ENCODE measurements at places on chromosomes 2 and 18. TPM values are rescaled to one million over a fixed set of nuclear protein-coding genes. Genes with fewer than 3 reads are reported as not detected.

Gene RAB31
- total RNA-seq, result 118 TPM

Gene XRCC5
- 322 TPM for total RNA-seq

Gene SNORC
- 6.8 TPM for total RNA-seq

Gene TUBA3E
- not detected for total RNA-seq

Gene EFHD1
- 73.5 TPM for total RNA-seq

Gene BOLL
- total RNA-seq, result not detected

DNA sequence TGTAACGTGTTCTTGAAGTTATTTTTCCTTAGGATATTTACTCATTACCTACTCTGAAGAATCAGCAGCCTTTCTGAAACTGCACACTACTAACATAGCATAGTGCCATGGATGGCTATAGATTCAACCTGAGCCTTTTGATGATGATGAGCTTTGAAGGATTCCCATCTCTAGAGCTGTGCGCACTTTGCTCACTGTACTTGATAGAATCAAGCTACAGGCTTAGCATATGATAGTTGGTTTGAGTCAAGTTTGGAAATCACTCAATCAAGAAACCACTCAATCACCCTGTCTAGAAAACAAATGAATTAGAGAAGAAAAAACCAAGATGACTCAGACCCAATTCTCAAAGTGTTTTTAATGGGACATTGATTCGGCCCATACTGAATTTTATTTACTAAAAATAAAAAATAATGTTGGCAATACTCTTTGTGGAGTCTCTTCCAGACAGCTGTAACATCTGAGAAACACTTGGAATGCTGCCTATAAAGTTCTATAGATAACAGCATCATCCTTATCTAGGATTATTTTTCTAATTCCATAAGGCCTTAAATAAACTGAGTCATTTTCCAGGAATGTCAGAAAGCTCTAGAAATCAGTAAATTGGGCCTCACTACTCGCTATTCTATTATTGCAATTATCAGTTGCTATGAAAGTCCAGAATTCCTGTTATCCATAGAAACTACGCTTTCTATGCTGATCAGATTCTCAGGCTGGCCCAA, 259.0 kb upstream of the ERBB4 start:
- H3K27ac ChIP-seq, result no peak overlapping the region
- H3K36me3 ChIP-seq, result no peaks in the 10 kb centered on the region
- no peak for DNase-seq
- H3K27me3 ChIP-seq, result no peaks in the 10 kb centered on the region
- H3K4me1 ChIP-seq, result no peaks in the 10 kb centered on the region
- no peak overlapping the region for H3K4me3 ChIP-seq

GRCh38 chr2:234293973-234294372, 202.9 kb downstream of the ARL4C start:
- H3K27me3 ChIP-seq, result no peaks in the 10 kb centered on the region
- peaks cover 20% of the 10 kb centered on the region for H3K4me1 ChIP-seq
- DNase-seq, result no peak

DNA sequence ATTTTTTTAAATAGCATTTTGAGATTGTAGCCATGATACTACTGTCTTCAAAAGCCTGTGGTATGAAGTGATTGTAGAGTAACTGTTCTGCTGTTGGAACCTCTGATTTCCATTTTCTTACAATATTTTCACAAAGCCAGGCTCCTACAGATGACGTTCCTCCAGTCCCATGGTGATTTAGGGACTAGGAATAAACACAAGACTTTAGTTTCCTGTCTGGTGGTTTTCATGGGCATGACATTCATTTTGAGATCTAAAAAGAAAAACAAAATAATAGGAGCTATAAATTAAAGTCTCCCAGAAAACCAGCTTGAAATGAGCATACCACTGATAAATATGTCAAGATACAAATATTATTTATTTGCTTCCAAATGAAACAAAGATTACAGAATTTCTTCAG, 1223.5 kb upstream of the CELF4 start:
- no peaks in the 10 kb centered on the region for H3K36me3 ChIP-seq
- DNase-seq, result no peak
- no peaks in the 10 kb centered on the region for H3K4me1 ChIP-seq
- H3K27me3 ChIP-seq, result no peaks in the 10 kb centered on the region

- H3K36me3 ChIP-seq, result no peaks in the 10 kb centered on the region
- no peak for DNase-seq
- H3K27me3 ChIP-seq, result no peaks in the 10 kb centered on the region
- no peak overlapping the region for H3K4me3 ChIP-seq
- no peak overlapping the region for H3K27ac ChIP-seq
Measured at GRCh38 chr18:21513292-21513691, 87.2 kb downstream of the ESCO1 start.

- no peak for DNase-seq
- no peak overlapping the region for H3K4me3 ChIP-seq
- H3K36me3 ChIP-seq, result peaks cover 4% of the 10 kb centered on the region
Measured at GRCh38 chr2:240564561-240565332, 3.5 kb upstream of the RNPEPL1 start.

DNA sequence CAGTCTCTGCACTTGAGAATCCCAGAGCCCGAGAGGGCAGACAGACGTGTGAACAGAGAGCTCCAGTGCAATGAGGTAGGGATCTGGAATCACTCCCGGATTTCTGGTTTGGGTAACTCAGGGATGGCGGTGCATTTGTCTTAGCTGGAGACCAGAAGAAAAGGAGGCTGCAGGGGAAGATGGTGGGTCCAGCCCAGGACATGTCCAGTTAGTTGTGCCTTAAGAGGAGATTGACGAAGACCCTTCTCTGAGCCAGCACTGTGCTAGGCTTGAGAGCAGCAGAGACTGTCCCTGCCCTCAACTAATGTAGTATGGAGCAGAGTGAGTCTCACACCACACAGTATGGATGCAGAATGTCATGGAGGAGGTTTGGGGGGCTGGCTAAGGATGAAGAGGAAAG, 150.6 kb upstream of the COPS8 start:
- no peak for DNase-seq
- no peak overlapping the region for H3K4me3 ChIP-seq
- H3K4me1 ChIP-seq, result no peaks in the 10 kb centered on the region
- H3K36me3 ChIP-seq, result no peaks in the 10 kb centered on the region
- H3K27ac ChIP-seq, result no peak overlapping the region
- H3K27me3 ChIP-seq, result peaks cover 14% of the 10 kb centered on the region

GRCh38 chr2:202072226-202072625, 829 bp upstream of the KIAA2012 start:
- H3K36me3 ChIP-seq, result no peaks in the 10 kb centered on the region
- H3K4me3 ChIP-seq, result no peak overlapping the region
- no peak overlapping the region for H3K27ac ChIP-seq
- no peaks in the 10 kb centered on the region for H3K4me1 ChIP-seq
- no peaks in the 10 kb centered on the region for H3K27me3 ChIP-seq
- DNase-seq, result no peak

GRCh38 chr2:163984986-163985385, 249.2 kb upstream of the FIGN start:
- H3K27ac ChIP-seq, result no peak overlapping the region
- no peaks in the 10 kb centered on the region for H3K36me3 ChIP-seq
- H3K4me3 ChIP-seq, result no peak overlapping the region
- no peak for DNase-seq
- H3K4me1 ChIP-seq, result no peaks in the 10 kb centered on the region
- H3K27me3 ChIP-seq, result no peaks in the 10 kb centered on the region

DNA sequence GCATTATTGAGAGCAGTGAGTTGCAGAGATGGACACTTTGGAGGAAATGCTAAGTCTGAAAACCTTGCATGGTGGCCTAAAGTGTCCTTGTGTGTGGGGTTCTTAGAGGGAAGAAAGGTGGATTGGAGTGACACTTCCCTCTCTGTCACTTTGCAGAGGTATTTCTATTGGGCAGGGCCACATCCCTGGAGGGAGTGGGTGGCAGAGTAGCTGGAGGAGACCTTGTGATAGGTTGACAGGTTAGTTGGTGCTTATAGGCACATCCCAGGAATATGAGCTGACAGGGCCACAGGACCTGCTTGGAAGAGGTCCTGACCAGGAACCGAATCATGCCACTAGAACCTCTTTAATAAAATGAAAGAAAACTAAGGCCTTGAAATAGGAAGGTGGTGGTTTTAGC, 972 bp upstream of the IGFBP5 start:
- no peaks in the 10 kb centered on the region for H3K36me3 ChIP-seq
- DNase-seq, result no peak
- peaks cover 38% of the 10 kb centered on the region for H3K27me3 ChIP-seq

DNA sequence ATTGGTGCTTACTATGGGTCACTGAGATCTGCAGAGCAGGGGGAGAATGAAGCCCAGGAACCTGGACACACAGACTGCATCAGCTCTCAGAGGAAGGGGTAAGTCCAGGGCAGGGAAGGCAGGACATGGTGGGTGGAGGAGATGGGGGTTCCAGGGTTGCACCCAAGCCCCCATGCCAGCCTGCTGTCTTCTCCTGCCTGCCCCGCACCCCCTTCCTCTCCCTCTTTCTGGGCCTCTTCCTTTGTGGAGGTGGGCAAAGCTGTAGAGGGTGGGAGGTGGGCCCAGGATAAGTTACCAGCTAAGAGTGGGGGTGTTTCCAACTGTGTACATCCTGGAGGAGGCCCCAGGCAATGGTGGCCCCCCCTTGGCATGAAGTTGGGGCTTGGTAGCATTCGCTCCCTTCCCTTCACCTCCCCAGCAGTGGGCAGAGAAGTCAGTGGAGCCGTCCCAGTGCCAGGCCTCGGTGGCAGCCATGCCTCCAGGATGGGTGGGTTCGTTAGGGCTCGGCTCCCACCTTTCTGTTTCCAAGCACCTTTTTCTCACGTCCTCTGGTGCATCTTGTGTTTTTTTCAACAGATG, 132.2 kb downstream of the CLIP4 start:
- H3K36me3 ChIP-seq, result no peaks in the 10 kb centered on the region
- DNase-seq, result no peak
- H3K4me1 ChIP-seq, result no peaks in the 10 kb centered on the region
- H3K27me3 ChIP-seq, result no peaks in the 10 kb centered on the region

GRCh38 chr2:40964509-40965250, 512.8 kb upstream of the SLC8A1 start:
- H3K4me1 ChIP-seq, result no peaks in the 10 kb centered on the region
- H3K27me3 ChIP-seq, result no peaks in the 10 kb centered on the region
- no peak overlapping the region for H3K27ac ChIP-seq
- no peak overlapping the region for H3K4me3 ChIP-seq
- H3K36me3 ChIP-seq, result no peaks in the 10 kb centered on the region
- DNase-seq, result no peak

GRCh38 chr2:84946204-84947009, 24.6 kb upstream of the KCMF1 start:
- DNase-seq, result peak; percentile 91
- H3K27ac ChIP-seq, result peak overlapping the region; percentile 90
- H3K27me3 ChIP-seq, result no peaks in the 10 kb centered on the region
- peak overlapping the region; percentile 23 for H3K4me3 ChIP-seq
- H3K4me1 ChIP-seq, result peaks cover 18% of the 10 kb centered on the region

- H3K4me1 ChIP-seq, result no peaks in the 10 kb centered on the region
- no peak overlapping the region for H3K27ac ChIP-seq
- no peak for DNase-seq
- no peak overlapping the region for H3K4me3 ChIP-seq
Measured at GRCh38 chr2:52264911-52265310, 1233.0 kb upstream of the NRXN1 start.

DNA sequence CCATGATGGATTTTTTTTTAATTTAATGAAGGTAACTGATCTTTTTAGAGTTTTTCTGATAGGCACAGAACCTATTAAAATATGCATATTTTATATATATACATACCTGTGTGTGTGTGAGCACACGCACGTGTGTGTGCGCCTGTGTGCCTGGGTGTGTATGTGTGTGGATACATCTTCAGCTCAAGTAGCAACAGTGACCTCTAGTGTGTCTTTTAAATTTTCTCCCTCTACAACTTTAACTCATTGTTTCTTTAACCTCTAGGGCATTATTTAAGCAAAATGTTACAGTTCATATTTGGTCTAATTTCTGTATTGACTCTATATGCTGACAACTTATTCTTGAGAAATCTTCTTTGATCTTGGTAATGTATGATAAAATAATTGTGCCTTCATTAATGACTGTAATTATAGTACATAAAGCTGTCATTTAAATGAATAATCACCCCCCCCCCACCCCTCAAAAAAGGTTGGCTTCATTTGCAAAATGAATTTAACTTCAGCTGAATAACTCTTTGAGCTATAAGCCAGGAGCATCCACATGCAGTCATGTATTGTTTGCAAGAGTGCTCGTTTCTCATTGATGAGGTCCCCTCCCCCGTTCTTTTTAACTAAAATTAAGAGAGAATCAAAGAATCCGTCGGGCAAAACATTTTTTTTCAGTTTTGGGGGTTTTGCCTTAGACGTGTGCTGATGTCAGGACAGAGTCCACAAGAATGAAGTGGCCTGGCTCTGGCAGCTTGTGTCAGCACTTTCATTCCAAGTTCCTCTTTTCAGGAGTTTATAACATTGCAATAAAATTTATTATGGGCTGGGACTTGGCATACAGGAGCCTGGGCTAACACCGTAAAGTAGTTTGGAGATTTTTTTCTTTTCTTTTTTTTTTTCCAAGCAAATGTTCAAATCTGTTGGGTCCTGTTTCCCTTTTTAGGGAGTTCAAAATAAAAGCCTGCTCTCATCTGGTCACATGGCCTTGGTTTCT, 80.0 kb downstream of the ETAA1 start:
- no peaks in the 10 kb centered on the region for H3K27me3 ChIP-seq
- H3K4me3 ChIP-seq, result no peak overlapping the region
- H3K4me1 ChIP-seq, result no peaks in the 10 kb centered on the region
- H3K36me3 ChIP-seq, result no peaks in the 10 kb centered on the region
- no peak overlapping the region for H3K27ac ChIP-seq

DNA sequence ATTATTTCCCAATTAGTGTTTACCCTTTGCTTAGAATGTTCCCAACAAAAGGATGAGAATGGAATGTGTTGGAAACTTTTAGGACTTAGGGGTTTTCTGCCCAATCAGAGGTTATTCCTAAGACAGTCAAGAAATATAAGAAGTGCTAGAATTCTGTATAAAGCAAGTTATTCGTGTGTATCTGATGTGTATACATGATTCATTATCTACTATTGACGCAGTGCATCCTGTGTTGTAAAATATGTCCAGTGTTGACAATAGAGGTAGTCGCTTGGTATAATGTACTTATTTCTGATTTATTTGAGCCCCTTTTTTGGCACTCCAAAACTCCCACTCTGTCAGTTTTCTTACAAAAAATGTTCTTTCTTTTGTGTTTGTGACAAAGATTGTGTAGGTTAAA, 881 bp downstream of the PIKFYVE start:
- no peaks in the 10 kb centered on the region for H3K27me3 ChIP-seq
- no peak for DNase-seq
- H3K36me3 ChIP-seq, result peaks cover 13% of the 10 kb centered on the region
- peaks cover 18% of the 10 kb centered on the region for H3K4me1 ChIP-seq
- peak overlapping the region; percentile 90 for H3K4me3 ChIP-seq

GRCh38 chr2:25050128-25050527, 8.3 kb downstream of the EFR3B start:
- no peaks in the 10 kb centered on the region for H3K27me3 ChIP-seq
- no peak overlapping the region for H3K4me3 ChIP-seq
- no peaks in the 10 kb centered on the region for H3K36me3 ChIP-seq
- H3K27ac ChIP-seq, result no peak overlapping the region
- no peaks in the 10 kb centered on the region for H3K4me1 ChIP-seq

DNA sequence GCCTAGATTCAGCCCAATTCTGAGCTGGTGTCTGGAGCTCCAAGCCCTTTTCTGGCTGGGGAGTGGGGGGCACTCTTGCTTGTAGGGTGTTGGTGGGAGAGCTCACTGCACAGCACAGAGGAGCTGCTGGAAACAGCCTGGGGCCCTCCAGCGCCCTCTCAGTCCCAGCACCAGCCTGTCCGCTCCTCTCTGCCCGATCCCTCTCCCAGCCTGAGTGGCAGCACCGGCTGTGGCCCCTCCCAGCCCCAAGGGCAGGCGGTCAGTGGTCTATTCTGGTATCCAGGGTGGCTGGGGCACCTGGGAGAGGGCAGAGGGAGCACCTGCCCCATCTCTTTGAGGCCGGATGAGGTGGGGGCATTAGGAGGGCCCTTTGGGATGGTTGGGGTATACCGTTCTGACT, 13.2 kb upstream of the DES start:
- H3K27me3 ChIP-seq, result no peaks in the 10 kb centered on the region
- peaks cover 19% of the 10 kb centered on the region for H3K4me1 ChIP-seq
- H3K4me3 ChIP-seq, result no peak overlapping the region
- no peak overlapping the region for H3K27ac ChIP-seq
- DNase-seq, result no peak
- no peaks in the 10 kb centered on the region for H3K36me3 ChIP-seq

Measured in Panc1 (cell line).